Left kidney (tissue), 8 donors: ENCODE measurements at places on chromosomes 3 and 15. TPM values are rescaled to one million over a fixed set of nuclear protein-coding genes. Genes with fewer than 3 reads are reported as not detected.

The GOLGA8R gene
- polyA plus RNA-seq: 10.9 TPM

The COL6A5 gene
- 0.07 TPM for polyA plus RNA-seq

The C2CD4B gene
- 0.28 TPM for polyA plus RNA-seq

The NIT2 gene
- 128 TPM for polyA plus RNA-seq

The ZNF621 gene
- 38.0 TPM for polyA plus RNA-seq

The ADGRG7 gene
- polyA plus RNA-seq: not detected
